Activated T-cell treated with anti-CD3 and anti-CD28 coated beads, Interleukin-2, amount 50 U/mL, for 48 hours (primary cell): ENCODE measurements at places on chromosomes 4 and X.

DNA sequence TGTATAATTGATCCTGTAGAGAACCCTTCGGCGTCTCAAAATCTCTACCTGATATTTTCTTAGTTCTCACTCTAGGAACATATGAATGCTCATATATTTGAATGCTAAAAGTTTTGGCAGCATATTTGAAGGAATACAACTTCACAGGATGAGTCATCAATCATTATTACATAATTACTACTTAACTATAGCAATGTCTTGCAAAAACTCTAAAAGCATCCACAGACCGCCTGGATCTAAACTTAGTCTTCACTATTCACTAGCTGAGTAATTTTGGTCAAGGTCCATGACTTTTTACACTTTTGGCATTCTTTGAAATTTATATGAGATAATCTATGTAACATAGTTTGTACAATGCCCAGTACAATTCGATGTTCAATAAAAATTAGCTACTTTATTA lies 194.7 kb downstream of the DTHD1 start:
- no peak for DNase-seq

GRCh38 chr4:179196511-179196910 lies 1754.3 kb upstream of the AGA start:
- no peak for DNase-seq

DNA sequence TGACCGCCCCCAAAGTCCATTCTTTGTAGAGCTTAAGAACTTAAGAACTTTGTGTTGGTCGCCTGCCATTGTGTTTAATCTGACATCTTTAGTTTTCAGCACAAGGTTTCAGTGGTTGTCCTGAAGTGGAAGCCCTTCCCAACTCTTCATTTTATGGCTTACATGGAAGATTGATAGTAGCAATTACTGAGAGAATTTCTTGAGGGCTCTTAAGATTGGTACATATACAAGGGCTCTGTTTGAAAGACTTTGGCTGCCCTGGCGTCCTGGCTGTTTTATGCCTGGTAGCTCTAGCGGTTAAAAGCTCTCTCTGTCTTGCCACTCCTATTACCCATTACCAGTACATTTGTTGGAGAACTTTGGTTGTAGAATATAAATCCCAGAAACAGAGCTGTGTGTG lies 75.0 kb downstream of the KDM6A start:
- DNase-seq, result no peak

DNA sequence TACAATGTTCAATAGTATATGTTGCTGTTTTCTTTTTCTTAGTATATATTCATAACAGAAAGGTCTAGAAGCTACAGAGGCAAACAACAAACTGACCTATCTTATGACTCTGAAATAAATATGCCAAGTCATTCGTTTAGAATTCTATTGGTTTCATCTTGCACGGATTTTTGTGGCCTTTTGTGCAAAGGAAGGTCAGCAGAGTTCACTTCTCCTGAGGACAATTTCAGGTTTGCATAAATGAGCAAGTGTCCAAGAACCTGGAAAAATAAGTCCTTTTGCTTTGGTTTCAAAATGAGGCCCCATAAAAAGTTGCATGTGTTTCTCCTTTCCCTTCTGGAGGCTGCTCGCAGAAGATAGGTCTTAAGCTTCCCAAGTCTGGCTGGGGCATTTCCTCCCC lies 156.9 kb downstream of the APBB2 start:
- no peak for DNase-seq

DNA sequence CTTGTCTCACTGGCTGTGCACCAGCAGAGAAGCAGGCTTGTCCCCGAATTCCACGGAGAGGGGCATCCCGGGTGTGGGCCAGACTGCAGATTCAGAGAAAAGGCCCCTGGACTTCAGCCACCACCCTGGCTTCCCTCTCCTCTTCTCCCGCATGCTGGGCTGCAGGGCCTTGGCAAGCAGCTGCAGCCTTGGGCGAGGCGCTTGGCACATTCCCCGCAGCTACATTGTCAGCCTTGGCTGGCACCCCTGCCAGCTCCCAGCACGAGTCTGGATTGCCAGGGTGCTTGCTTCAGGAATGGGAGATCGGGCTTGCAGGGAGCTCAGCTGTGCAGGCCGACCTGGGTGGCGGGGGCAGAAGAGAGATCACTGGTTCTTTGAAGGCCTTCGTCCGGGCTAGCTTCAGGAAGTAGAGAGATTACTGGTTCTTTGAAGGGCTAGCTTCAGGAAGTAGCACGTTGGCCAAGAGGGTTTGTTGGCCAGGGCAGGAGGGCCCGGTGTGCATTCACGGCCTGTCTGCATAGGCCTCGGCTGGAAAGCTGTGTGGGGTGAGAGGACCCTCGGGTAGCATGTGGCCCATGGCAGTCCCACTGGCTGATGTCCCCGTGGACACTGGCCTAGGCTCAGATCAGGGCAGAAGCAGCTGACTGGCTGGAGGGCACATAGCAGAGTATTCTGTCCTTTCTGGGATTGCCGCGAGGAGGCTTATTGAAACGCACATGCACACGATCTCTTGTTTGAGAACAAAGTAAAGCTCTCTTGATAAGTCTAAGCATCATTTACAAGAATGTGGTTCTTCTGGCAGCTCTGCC lies 2.7 kb downstream of the ABCD1 start:
- DNase-seq, result no peak
